Posterior vena cava (tissue), 2 donors: ENCODE measurements at places on chromosomes 5 and 9. TPM values are rescaled to one million over a fixed set of nuclear protein-coding genes. Genes with fewer than 3 reads are reported as not detected.

DNA sequence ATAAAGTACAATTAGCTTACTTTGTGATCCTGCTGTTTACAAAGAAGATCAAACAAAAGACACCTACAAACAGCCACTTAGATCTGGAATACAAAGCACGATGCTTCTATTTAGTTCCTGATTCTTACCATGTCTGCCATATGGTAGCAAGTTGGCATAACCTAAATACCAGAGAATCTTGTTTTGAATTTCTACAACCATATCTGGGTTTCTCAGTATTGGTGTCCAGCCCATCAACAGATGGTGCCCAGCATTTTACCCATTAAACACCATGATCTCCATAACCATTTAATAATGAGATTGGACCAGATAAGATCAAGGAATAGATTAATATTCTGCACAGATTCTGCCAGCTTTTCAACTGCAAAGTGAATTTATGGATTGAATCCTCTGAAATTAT, 29.8 kb downstream of the SLC24A2 start:
- DNase-seq, result no peak

DNA sequence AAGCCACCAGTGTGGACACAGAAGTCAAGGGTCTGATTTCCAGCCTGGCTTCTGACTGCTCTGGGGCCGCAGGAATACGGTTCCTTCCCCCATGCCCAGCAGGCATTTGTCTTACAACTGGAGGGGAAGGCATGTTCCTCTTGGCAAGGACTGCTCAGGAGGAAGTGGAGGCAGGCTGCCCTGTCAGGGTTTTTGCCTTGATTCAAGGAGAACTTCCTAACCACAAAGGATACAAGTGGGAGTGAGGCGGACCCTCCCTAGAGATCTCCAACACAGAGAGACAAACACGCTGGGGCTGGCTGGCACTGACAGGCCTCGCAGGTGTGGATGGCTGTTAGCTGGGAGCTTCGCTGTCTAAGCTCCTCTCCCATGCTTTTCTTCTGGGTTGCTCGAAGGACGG, 19.1 kb downstream of the TGFBI start:
- peak; percentile 83 for DNase-seq

Gene PRDM9
- total RNA-seq, result not detected

DNA sequence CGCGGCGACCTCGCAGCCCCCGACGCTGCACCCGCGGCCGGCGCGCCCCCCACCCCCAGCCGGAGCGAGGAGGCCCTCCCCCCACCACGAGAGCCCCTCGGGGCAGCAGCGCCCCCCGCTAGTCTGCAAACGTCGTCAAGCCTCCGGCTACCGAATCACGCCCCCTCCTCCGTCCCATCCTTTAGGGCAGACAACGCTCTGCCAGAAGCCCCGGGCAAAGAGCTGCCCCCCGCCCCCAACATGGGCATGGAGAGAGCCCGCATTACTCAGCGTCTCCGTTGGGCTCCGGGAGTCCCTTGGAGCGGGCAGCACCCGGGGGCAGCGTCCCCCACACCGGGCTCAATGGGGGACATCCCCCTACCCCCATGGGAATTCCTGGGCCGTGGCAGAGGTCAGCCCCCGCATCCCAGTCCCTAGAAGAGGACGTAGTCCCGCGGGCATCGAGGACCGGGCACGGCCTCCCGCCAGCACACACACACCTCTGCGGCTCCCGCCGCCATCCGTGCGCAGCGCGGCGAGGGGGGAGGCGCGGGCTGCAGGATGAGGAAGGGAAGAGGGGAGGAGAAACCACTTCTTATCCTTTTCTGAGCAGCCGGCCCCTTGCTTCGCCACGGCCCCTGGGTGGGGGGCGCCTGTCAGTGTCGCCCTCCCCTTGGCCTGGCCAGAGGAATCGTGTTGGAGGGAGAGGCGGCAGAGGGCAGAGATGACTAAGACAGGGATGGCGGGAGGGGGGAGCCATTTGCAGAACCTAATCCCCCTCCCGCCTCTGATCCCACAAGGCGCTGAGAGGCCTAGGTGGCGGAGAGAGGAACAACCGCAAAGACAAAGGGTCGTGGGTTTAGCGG, 750 bp downstream of the DNM1 start:
- DNase-seq, result peak; percentile 82

GRCh38 chr9:116213693-116214047, 60.1 kb downstream of the PAPPA start:
- no peak for DNase-seq

Gene GABRB2
- 0.93 TPM for total RNA-seq

- DNase-seq, result no peak
These were observed 186.1 kb downstream of the GNA14 start for GRCh38 chr9:77462066-77462465.

DNA sequence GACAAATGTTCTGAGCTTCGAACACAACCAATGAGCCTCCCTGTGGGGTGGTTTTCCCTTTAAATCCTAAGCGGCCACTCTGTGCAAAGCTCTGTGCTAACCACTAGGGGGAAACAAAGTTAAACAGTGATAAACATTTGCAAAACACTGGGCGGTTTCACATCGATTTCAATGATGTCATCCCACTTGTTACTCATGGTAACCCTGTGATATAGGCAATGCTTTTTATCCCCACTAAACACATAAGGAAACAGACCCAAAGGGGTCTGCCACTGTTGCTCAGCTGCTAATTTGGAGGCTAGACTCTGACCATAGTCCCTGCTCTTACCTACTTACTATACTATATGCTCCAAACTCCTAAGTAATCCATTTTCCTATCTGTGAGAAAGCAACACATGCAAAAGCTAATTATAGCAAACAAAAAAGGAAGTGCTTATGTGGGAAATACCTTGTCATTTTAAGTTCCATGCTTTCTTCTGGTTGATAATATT, 57.3 kb downstream of the PTPN3 start:
- no peak for DNase-seq

DNA sequence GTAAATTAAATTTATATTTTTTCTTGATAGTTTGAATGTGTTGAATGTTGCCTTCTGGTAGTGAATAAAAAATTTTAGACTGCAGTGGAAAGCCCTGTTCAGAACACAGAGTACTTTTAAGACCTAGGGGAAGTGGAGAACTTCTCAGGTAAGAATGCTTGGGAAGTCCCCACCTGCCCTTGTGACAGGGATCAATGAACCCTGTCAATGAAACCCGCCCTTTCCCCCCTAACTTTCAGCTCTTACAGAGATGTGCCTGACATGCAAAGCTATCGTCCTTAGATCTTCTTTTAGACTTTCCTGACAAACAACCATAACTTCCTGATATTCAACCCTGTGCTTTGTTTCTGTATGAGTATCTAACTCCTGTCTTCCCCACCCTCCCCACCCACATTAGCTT, 562.7 kb downstream of the TLE4 start:
- DNase-seq, result no peak

GRCh38 chr5:142499591-142500226, 174.9 kb upstream of the SPRY4 start:
- DNase-seq, result no peak

Gene SPINK13
- total RNA-seq, result not detected

GRCh38 chr5:312845-313244, 8.7 kb upstream of the AHRR start:
- no peak for DNase-seq

Gene STING1
- total RNA-seq, result 91.5 TPM

Gene TAF11L5
- not detected for total RNA-seq

- DNase-seq, result no peak
These were observed 93.4 kb downstream of the PDE6A start for GRCh38 chr5:149851211-149851610.

Gene DMRTA1
- total RNA-seq, result 0.24 TPM

DNA sequence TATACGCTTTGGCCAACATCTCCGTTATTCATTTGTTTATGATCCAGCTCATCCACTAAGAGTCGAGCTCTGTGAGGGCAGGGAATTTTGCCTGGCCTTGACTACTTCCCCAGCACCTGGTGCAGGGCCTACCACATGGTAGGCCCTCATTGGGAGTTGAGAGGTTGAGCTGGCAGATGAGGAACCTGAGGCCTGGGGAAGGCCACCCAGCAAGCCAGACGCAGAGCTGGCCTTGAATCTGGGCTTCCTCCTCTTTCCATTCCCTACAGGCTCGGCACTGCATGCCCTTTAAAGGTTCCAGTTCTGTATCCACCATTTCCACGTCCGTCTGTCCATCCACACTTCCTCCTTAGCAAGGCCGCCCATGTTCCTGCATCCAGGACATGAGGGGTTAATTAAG, 24.2 kb downstream of the KCNMB1 start:
- no peak for DNase-seq

GRCh38 chr5:151825445-151825844, 53.7 kb downstream of the G3BP1 start:
- no peak for DNase-seq

Gene CARTPT
- not detected for total RNA-seq

Gene LMAN2
- total RNA-seq, result 72.4 TPM

Gene IL13
- 0.29 TPM for total RNA-seq

DNA sequence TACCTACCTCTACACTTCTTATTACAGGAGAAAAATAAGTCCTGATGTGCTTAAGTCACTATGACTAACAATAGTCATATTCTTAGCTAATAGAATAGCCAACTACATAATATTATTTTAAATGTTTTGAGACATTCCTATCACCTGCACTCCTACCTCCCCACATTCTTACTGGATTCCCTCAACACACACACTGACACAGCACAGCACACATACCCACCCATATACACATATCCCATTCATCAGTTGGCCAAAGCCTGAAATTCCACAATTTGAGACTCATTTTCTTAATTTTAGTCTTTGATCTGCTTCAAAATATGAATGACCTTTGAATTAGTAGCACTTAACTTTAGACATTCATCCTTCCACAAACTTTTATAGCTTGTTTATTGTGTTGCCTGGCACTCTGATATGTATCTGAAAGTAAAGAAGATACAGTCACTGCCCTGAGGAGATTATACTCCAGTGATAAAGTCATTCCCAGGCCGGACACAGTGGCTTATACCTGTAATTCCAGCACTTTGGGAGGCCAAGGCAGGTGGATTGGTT, 168.3 kb upstream of the RASA1 start:
- no peak for DNase-seq

Gene AGXT2
- total RNA-seq, result not detected

DNA sequence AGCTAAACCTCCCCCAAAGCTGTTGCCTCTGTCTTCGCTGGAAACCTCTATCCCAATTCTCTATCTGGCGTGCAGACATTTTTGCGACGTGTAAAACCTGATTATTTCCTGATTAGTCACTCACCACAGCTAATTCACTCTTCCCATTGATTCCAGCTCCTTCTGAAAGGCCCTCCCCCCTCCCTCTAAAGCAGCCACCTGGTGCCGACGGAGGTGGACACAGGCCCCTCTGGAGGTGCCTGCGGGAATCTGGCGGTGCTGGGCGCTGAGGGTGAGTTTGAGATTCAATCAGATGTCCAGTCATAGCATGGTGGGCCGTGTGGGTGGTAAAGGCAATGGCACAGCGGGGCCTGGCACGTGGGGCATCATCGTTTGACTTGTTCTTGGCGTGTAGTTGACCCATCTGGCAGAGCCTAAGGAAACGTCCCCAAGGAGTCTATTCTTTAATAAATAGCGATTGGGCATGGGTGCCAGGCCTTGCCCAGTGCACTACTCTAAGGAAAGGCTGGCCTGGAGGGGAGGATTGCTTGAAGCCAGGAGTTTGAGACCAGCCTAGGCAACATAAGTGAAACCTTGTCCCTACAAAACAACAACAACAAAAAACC, 271.1 kb upstream of the MVB12B start:
- DNase-seq, result peak; percentile 26

- DNase-seq, result no peak
These were observed 546.9 kb upstream of the C9orf72 start for GRCh38 chr9:28120184-28120583.

GRCh38 chr5:140497897-140498296, 49.6 kb upstream of the EIF4EBP3 start:
- DNase-seq, result no peak

- DNase-seq, result no peak
These were observed 48.6 kb downstream of the ARHGEF28 start for GRCh38 chr5:73674669-73675004.

Gene TEX48
- not detected for total RNA-seq

DNA sequence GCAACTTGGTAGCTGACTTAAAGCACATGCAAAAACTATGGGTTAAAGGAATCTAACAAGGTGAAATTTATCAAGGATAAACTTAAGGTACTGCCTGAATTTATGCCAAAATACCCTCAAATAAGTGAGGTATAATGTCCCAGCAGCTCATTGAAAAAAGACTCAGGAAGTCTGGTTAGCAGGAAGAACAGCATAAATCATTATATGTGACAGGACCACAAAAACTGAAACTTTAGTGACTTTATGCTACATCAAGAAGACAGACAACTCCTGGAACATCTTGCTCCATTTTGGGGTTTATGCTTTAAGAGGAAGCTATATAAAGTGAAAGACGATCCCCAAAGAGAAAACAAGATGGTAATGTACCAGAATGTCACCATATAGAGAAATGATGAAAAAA, 282.4 kb upstream of the ZNF462 start:
- DNase-seq, result no peak

DNA sequence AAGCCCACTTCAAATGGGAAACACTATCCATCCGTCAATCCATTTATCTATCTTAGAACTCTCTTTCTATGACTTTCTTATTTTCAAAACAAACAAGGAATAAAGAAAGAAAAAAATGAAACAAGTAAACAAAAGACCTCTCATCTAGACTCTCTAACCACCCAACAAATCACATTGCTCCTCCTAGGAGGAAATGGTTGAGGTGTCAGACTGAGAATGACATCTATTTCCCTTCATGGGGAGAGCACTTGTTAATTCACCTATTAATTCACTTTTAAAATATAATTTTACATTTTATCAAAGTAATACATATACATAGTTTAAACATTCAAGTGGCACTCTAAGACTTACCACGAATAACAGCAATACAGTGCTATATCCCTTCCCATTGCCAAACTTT, 2.4 kb upstream of the IL31RA start:
- no peak for DNase-seq

Gene DRD1
- 0.29 TPM for total RNA-seq

DNA sequence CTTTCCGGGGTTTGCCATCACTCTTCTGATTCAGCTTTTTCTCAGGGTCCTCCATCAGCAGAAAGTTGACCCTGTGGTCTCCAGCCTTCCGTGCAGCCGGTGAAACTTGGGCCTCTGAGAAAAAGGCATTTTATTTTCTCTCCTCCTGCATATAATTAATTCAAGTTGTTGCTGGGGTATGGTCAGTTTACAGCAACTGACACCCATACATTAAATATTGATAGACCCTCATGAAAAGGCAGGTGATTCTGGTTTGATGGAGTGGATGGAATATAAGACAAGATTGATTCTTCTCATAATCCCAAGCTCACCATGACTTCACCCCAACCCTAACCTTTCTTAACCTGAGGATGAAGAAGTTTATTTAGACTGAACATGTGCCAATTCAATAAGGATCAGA, at the start of gene GRXCR2:
Gene GRXCR2 (minus strand): TSS at position 101 of the 400 bp plus-strand sequence. CDS start 46 bp downstream, at position 55.
- no peak for DNase-seq

Gene NAIP
- 21.2 TPM for total RNA-seq

Gene NRG2
- 0.90 TPM for total RNA-seq

DNA sequence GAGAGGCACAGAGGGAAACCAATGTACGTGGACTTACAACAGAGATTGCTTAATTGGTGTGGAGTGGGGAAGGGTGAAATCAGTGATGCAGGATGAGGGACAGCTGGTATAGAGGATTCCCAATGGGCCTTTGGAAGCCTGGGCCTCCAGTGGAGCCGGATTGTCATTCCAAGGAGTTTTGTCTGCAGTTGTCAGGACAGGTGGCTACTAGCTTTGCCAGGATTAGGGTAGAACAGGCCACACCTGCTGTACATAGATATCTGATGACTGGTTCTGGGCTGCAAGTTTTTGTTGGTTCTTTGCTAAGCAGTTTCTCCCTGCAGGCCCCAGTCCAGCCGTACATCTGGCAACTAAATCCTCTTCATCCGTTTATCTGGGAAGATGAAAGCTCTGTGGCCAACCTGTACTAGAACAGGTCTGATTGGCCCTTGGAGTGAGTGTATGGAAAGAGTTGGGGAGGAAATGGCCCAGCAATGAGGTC, 4.2 kb downstream of the SKP2 start:
- no peak for DNase-seq
